Activated naive CD4-positive, alpha-beta T cell (primary cell): ENCODE measurements at places on chromosomes 12 and 14.

DNA sequence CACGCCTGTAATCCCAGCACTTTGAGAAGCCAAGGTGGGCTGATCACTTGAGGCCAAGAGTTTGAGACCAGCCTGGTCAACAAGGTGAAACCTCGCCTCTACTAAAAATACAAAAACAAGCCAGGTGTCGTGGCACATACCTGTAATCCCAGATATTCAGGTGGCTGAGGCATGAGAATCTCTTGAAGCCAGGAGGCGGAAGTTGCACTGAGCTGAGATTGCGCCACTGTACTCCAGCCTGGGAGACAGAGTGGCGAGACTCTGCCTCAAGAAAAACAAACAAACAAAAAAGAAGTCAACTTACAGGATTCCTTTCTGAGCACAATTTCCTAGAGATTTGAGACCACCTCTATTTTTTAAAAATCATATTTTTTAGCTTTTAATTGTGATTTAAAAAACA, 45.3 kb downstream of the DGLUCY start:
- no peak for DNase-seq

DNA sequence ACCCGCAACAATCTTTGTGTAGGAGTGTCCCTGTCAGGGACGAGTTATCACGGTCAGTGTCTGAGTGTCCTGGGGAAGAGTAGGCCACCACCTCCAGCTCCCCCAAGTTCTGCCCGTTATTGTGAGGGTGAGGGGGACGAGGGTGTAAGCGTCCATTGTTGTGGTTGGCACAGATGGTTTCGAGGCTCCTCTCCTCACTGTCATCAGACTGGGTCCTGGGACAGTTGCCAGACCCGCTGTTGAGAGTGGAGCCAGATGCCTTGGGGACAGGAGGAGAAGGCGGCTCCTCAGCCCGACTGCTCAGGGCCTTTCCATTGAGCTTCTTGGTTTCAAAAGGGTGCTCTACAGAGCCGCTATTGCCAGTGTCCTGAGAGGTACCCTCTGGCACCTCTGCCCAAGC, 74.9 kb upstream of the ACTN1 start:
- no peak for DNase-seq

- DNase-seq, result no peak
These were observed 94.3 kb downstream of the RIMBP2 start for GRCh38 chr12:130621696-130622298.

DNA sequence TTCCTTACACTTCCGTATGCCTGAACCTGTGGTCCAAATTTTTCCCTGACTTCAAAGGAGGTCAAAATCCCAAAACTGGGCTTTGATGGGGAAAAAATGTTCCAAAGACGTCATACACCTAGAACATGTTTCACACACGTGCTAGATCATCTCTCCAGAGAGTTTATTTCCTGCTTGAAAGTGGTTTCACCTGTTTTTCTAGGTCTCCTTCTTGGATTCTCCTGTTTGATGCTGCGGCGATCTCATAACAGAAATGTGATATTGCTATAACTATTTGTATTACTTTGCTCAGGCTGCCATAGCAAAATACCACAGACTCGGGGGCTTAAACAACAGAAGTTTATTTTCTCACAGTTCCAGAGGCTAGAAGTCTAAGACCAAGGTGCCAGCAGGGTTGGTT, 19.7 kb upstream of the TMCC3 start:
- DNase-seq, result no peak

GRCh38 chr12:76312315-76312714, 35.9 kb downstream of the BBS10 start:
- DNase-seq, result no peak

DNA sequence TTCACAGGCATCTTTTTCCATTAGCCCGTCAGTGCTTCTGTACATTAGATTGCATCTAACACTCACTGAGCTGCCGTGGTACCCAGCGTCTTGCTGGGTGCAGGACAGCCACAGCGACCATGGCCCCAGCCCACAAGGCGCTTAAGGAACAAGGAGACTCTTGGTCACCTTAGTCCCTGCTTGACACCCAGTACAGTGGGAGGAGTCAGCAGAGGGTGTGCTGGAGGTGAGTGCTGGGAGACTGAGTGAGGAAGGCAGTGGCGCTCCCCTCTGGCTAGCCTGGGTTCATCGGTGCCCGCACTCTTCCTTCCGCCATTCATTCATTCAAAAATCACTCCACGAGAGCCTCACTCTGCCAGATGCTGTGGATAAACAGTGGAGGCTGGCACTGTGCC, 21.8 kb downstream of the FBLN5 start:
- no peak for DNase-seq

DNA sequence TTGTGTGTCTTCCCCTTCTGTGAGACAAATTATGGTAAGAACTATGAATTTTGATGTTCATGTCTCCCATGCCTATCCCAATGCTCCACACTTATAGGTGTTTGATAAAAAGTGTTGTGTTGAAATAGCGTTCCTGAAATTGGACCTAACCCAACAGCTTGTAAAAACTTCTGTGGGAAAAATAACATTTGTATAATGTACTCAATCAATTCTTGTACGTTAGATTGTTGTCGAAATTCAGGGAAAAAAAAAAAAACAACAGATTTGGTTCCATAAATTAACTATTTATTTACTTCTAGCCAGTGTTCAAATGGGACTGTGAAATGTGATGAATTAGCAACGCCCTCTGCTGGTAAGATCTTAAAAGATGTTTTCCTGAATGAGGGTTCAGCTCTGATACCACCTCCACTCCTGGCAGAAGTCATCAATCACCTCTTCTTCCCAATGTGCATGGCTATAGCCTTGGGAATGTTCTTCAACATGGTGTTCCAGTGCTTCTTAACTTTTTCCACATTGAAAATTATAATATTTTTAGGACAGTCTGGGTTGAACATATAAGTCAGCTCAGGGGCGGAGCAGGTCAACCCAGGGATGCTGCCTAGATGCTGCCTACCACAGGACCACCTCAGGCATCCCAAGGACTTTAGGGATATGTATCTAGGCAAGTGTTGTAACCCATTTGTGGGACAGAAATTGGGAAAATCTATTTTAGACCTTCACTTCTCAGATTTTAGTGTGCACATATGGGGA, 170.6 kb downstream of the OTOGL start:
- no peak for DNase-seq
